ENCODE measurements at places on chromosomes 2 and 18.
A peak's percentile ranks its signal among the peaks of the same experiment; 100 is the strongest.

GRCh38 chr2:177983183-177983788 lies 89.3 kb downstream of the PDE11A start:
- DNase-seq = peak; percentile 30

DNA sequence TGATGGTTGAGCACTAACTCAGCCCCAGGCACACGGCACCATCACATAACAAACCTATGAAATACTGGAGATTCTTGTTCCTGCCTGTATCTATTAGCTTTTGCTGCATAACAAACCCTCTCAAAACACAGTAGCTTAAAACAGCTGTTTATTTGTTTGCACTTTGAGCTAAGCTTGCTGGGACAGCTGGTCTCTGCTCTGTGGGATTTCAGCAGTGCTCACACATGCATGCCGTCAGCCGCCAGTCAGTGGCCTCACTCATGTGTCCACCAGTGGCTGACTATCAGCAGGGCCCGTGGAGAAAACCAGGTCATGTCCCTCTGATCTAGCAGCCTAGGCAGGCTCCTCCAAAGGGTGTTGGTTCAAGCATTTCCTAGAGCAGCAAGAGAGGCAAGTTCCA lies 52.8 kb upstream of the RAB12 start:
- DNase-seq = no peak

GRCh38 chr2:150485114-150485870 lies 2.2 kb downstream of the RND3 start:
- DNase-seq = no peak

- DNase-seq = no peak
Measured at GRCh38 chr2:12577091-12577490, 139.6 kb upstream of the TRIB2 start.

DNA sequence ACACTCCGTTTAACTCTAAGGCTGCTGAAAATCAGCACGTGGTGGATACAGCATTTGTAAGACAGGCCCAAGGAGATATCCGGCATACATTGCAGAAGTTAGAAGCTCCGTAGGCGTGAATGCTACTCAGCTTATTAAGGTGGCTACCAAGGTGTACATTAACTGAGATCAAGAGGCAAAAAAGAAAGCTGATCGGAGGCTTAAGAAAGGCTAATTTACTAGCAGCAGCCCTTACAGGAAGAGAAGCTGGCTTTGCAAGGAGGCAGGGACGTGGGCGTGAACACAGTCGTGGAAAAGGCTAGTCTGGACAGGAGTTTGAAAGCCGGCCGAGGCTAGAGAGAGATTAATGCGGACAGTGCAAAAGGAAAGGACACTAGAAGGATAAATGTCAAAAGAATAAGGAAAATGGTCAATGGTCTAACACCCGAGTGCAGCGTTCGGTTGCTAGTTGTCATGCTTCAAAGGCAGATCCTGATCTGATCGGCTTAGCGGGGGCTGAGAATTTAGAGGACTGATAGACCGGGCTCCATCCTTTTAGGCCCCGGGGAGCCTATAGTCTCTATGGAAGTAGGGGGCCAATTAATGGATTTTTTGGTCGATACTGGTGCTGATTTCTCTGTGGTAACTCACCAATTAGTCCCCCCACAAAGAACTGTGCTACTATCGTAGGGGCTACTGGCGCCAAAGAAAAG lies 45.6 kb upstream of the SELENOI start:
- DNase-seq = peak; percentile 52

DNA sequence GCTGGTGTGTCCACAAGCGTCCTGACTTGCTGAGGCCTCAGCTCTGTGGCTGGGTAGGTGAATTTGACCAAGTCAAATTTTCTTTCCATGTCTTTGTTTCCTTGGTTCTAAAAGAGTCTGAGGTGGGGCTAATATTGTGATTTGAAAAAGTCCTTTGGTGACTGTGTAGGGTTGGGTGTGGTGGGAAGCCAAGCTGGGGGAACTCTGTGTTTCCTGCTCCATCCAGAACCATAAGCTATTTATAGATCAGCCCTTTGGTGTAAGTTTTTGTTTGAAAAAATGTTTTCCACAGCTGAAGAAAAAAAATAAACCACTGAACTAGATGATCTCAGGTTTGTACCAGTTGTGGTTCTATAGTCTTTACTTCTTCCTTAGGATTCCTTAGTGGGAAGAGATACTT lies 462.7 kb downstream of the TGIF1 start:
- no peak for DNase-seq

- DNase-seq = no peak
Measured at GRCh38 chr2:236380051-236380612, 115.9 kb upstream of the ASB18 start.

- DNase-seq = no peak
Measured at GRCh38 chr2:179444056-179444455, 179.4 kb upstream of the SESTD1 start.

- no peak for DNase-seq
Measured at GRCh38 chr2:98269830-98270229, 76.4 kb upstream of the CNGA3 start.

DNA sequence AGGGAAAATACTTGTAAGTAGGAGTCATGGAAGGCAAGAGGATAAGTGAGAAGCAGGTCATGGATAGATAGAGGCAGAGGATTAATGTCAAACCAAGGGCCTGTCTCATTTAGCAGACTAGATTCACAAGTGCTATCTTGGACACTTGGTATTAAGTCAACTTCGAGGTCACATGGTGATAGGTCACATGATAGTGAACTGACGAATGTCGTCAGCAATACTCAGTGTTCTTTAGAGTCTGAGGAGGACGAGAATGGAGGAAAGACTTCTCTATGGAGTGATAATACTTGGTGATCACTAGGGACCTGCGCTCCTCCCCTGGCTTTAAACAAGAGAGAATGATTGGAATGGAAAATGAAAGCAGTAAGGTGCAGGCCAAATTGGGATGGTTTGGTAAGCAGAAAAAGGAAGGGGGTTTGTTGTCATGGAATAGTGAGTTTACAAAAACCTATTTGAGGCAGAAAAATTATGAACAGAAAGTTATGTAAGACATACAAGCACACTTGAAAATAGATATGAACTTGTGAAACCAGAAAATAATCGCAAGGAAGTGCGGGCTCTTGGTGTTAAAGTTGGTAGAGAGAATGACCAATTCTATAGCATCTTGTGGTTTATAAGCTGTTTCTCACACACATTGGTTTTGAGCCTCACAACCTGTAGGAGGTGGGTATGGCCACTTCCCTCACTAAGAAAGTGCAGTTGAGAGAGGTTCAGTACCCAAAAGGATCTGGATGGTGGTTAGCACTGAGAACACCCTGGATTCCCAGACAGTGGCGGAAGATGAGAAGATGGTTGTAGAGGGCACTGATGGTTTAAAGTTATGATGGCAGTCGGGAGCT lies 141.5 kb downstream of the WDSUB1 start:
- peak; percentile 27 for DNase-seq

DNA sequence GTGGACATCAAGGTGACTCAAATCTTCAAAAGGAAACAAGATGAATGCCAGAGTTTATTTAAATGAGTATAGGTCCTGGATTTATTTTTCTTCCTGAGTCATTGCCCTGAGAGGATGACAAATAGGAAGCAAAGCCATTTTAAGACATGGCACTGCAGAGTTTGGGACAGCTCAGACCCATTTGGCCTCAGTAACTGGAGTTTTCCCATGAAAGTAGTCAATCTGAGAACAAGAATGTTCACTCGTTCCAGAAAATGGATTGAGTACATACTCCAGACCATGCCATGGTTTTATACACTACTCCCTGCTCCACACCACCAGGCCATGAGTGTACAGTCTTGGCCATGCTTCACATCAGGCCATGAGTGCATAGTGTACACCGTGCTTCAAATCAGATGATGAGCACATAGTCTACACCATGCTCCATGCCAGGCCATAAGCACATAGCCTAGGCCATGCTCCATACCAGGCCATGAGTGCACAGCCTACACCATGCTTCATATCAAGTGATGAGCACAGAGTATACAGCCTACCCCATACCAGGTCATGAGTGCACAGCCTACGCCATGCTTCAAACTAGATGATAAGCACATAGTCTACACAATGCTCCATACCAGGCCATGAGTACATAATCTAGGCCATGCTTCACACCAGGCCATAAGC lies 202.4 kb downstream of the FBXO15 start:
- DNase-seq = no peak

DNA sequence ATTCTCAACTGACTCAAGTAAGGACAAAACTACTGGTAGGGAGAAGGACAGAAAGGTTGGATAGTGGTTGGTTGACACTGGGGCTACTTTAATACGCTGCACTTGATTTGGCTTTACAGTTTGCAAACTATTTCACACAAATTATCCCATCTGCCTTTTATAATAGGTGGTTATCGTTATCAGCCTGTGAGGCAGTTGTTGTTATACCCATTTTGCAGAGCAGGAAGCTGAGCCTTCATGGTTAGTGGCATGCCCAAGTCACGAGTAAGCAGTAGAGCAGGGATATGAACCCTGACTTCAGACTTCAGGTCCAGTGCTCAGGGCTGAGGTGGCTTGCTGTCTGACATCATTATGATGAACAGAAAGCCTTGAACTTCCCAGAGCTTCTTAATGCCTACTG lies 5.3 kb downstream of the CTIF start:
- DNase-seq = no peak

DNA sequence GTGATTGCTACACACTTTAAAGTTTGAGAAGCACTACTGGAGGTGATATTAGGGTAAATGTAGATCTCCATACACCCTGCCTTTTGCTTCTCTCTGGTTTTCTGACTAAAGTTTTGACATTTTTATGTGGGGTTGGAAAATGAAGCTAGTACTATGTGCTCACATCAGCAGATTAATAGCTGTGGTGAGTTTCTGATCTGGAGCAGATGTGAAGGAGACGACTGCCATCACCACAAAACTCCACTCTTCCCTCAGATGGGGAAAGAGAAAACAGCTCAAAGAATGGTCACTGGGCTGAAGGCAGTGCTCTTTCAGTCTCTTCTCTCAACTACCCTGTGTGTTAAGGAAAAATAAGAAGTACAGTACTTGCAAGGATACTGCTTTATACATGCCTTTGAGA lies 37.2 kb downstream of the PLEKHA3 start:
- DNase-seq = no peak

GRCh38 chr2:129604560-129604959 lies 374.9 kb upstream of the RAB6C start:
- no peak for DNase-seq

DNA sequence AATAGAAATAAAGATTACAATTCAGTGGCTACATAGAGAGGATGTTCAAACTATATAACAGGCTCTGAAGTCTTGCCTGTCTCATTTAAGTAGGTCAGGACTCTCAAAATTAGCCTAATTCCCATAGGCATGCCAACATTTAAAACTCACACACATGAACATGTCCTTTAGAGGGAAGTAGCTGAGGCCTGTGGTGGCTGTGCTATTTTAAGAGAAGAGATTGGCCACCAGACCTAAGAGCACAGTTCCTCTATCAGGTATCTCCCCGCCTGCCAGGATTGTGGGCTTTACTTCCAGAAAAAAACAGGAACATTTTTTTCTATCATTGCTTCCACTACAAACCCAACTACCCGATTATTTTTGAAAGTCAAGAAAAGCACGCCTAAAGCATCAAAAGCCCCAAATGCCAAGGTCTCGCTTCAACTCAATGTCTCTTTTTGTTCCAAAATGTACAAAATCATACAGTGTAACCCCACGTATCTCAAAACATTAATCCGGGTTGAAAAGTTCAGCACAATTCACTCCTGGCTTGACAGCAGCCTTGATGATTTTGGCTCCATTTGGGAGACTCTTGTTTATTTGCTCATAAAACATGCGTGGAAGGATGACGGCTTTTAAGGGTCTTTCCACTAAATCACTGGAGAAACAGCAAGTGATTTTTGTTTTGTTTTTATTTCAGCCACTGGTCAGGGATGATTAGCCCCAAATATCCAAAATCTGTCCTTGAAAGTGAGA lies 15.3 kb downstream of the FHL2 start:
- DNase-seq = peak; percentile 5

GRCh38 chr2:44980751-44981713 lies 28.2 kb downstream of the SIX2 start:
- DNase-seq = no peak

DNA sequence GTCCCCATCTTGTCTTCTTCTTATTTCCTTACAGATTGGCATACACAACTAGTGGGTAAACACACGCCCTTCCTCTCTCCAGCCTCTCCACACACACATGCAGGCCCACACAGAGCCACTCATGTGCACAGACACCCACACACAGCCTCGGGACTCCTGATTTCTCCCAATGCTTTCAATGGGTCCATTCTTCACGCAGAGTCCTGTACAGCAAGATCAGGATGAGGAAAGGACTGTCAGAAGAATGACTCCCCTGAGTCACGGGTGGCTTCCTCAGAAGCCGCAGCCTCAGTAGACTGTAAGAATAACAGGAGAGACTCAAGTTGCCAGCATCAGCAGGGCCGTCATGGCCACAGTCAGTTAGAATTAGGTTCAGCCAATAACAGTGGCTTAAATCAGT lies 109.1 kb upstream of the GLI2 start:
- no peak for DNase-seq

GRCh38 chr2:135984199-135985017 lies 1.0 kb downstream of the DARS1 start:
- DNase-seq = no peak

DNA sequence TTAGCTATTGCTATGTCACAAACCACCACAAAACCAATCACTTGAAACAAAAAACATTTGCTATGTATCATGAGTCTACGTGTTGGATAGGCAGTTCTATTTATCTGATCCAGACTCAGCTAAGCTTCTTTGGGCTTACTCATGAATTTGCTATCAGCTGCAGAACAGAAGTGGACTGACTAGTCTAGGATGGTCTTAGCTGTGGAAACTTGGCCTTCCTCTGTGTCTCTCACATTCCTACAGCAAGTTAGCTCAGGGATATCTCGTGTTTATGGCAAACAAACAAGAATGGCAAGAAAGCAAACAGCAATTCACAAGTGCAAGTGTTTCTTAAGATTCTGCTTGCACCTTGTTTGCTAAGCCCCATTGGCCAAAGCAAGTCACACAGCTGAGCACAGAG lies 288.0 kb upstream of the TNP1 start:
- DNase-seq = no peak

DNA sequence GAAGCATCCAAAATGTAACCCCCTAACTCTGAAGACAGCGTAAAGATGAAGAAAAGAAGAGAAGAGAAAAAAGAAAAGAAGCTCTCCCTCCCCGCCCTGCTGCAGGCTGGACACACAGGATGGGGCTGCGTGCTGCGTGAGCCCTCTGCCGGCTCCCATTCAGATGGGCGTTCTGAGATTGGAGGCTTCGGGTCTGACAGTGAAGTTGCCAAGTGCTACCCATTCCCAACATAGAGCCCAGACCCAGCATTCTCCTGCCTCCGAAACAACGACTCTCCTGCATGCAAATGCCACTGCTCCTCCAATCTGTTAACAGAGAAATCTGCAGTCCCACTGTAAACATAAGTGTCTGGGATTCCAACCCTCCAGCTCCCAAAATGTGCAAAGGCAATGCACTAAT lies 234.9 kb downstream of the BCL11A start:
- DNase-seq = no peak

GRCh38 chr2:37767046-37767445 lies 95.6 kb upstream of the CDC42EP3 start:
- no peak for DNase-seq

GRCh38 chr2:118918017-118918416 lies 24.0 kb upstream of the MARCO start:
- peak; percentile 34 for DNase-seq

- peak; percentile 70 for DNase-seq
Measured at GRCh38 chr2:119864318-119864717, 104.6 kb downstream of the PTPN4 start.
